ENCODE measurements at places on chromosomes 3 and 15.

DNA sequence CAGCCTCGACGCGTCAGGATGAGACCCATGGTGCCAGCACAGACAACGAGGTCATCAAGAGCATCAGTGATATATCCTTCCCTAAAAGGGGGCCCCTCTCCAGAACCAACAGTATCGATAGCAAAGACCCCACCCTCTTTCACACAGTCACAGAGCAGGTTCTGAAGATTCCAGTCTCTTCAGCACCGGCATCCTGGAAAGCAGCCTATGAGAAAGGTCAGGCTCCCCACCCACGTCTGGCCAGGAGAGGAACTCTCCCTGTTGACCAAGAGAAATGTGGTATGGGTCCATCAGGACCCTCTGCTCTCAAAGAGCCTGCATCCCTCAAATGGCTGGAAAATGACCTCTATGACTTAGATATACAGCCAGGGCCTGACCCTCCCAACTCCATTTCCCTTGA is 11.6 kb downstream of the ANKRD34C start:
- no peak for DNase-seq

GRCh38 chr3:182258538-182259177 is 534.6 kb upstream of the ATP11B start:
- no peak for DNase-seq

DNA sequence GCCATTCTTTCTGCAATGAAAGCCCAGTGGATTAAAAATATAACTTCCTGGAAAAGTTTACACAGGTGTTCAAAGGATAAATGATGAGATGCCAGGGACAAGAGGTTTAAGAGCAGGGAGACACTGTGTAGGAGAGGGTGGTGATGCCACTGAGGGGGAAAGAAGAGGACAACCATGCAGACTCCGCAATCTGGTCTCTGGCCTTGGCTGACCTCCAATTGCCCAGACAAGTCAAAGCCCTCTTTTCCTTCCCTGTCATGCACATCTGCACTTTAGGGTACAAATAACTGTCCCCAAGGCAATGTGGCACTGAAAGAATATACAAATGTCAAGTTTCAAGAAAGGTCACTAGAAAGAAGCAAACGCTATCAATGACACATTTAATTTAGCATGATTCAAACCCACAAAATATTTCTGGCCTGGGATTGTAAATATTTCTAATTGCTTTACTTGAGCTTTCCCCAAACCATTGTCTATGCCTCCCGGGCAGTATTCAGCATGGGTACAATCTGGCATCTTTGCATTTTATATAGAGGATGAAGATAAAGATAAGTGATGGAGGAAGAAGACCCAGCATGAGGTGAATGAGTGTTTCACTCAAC is 319.4 kb downstream of the PLCL2 start:
- no peak for DNase-seq

DNA sequence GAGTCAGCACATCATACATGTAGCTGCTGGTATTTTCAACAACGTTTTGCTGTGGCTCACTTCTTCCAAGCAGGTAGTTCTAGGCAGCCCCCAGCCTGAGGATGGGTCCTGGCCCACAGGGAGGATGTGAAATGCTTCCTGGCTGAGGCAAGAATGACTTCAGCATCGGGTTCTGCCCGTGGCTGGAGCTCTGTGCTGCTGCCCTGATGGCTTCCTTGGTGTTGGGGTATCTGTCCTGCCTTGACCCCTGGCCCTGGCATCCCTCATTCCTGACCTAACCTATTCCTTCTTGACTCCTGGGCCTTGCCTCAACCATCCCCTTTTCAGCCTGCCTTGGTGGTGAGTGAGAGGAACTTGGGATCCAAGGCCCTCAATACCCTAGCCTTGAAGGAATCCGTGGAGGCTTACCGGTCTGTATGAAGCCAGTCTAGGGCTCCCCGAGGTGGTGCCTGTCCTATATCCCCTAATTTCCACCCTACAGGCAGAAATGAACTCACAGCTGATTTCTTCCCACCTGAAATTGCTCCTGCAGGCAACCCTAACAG is 300.6 kb downstream of the TLE3 start:
- no peak for DNase-seq

DNA sequence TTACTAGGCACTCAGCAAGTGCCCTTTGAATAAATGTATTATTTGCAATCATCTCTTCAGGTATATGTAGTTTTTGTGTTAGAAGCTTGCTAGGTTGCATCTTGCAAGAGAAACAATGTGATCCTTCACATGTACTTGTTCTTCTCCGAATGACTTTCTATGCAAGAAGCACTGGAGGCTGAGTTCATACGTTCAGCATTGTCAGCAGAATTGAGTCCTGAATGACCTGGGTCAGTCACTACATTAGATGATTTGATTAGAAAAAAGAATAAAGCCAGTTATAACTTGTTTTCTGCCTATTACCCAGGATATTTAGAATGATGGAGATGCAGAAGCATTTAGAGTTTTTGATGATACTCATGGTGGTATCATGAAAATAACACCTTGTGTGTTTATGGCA is 479.1 kb upstream of the TPRG1 start:
- DNase-seq: no peak

- DNase-seq: no peak
These were observed 40.4 kb downstream of the KIF15 start for GRCh38 chr3:44802011-44802410.

DNA sequence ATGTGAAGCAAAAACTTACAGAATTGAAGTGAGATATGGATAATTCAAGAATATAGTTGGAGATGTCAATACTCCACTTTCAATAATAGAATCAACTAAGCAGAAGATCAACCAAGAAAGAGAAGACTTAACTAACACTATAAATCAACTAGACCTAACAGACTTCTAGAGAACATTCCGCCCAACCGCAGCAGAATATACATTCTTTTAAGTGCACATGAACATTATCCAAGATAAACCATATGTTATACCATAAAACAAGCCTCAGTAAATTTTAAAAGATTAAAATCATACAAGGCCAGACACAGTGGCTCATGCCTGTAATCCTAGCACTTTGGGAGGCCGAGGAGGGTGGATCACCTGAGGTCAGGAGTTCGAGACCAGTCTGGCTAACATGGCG is 5.5 kb upstream of the TEX55 start:
- no peak for DNase-seq

DNA sequence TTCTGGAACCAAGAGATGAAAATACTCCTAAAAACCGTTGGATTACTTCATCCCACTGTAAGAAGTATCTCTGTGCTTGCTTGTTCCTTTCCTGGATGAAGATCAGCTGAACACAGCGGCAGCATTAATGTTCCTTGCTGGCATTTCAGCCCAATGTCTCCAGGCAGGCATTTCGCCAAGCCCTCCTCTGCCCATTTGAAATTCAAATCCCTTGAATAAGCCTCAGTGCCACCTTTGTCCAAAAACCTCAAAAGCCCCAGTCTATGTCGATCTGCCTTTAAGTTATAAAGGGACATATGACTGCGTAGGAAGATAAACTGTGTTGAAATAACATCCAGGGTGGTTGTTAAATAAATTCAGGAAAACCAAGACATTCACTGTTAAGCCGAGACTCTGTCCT is 156.8 kb upstream of the PDZRN3 start:
- no peak for DNase-seq

GRCh38 chr15:32819448-32819847 is 101.6 kb downstream of the GREM1 start:
- DNase-seq: no peak

DNA sequence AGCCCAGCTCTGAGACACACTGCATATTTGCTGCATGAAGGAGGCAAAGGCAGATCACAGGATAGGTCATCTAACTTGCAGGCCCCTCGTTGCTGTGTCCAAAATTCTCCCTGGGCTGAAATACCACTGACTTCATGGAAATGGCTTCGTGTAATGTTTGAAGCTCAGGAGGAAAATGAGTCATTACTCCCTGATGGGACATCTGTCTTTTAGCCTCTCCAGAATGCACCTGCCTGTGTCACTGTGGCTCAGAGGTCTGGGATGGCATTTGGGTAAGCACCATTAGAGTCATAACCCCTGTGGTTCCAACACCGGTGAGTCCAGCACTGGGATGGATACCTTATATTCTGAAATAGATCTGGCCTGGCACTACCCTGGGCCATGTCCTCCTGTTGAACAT is 51.5 kb downstream of the IL12A start:
- DNase-seq: no peak

DNA sequence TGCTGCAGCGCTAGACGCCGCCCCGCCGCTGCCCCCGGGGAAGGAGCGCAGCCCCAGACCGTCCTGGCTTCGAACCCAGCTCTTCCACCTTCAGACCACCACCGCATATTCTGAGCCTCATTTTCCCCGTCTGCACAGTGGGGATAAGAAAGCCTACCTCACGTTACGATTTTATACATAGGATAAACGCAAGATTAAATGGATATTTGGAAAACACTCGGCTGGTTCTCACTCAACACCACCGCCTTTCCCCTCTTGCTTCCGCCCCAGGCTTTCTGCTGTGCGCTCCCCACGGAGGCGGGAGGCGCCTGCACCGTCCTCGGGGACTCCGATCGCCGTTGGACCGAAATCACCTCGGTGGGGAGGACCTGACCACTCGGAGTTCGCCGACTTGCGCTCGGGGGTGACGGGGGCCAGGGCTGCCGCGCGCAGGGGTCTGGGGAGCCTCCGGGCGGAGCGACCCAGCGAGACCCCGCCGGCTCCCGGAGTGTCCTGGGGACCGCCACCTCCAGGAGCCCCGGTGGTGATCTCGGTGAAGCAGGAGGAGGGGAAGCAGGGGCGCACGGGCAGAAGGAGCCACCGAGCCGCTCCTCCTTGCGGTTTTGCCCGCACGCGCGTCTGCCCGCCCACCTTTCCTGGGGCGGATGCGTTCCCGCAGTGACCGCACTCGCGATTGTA is 4.0 kb downstream of the FBXL22 start:
- no peak for DNase-seq

DNA sequence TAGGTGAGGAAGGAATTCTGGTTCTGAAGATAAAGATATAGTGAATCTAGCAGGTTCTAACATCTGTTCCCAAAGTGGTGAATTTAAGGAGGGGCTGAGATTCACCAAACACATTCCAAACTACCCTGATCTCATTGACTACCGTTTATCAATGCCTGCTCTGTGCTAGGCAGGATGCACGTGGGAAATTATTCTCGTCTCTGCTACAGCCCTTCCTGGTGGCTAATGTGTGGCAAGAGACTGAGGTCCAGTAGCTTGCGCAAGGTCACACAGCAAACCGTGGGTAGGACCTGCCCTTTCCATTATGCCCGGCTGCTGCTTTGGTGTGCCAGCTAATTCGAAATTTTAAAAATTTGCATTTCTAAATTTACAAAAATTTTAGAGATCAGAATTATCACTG is 209.5 kb upstream of the TRIM42 start:
- DNase-seq: no peak

- no peak for DNase-seq
These were observed 42.9 kb upstream of the ZNF710 start for GRCh38 chr15:89958107-89958805.

GRCh38 chr15:76274226-76274625 is 37.0 kb downstream of the ETFA start:
- DNase-seq: no peak

DNA sequence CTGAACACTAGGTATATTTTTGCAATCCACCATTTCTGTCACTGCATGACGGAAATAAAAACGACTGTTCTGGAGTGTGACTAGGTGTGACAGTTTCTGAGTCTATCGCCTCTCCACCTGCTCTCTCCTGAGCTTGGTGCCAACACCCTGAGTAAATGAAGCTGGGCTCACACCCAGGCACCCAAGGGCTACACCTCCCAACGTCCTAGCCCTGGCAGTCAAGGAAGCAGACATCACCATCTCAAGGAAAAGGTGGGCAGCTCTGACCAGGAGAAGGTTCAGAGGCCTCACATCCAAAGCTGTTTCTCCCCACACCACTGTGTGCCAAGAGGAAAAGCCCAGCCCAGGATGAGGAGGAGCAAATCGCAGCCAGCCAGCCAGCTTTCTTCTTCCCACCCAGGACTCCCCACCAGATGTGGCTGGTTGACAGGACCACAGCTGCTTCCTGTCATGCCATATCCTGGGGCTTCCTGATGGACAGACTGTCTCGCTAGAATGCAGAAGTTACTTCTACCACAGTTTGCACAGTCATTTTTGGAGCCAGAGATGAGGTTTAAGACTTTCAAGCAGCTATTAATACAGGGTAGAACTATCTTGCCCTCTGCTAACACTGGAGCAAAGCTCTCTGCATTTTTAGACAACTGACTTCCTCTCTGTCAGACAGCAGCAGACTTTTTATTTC is 3.3 kb downstream of the SCAMP2 start:
- DNase-seq: peak; percentile 52

- no peak for DNase-seq
These were observed 47.1 kb downstream of the FLNB start for GRCh38 chr3:58055314-58055713.

DNA sequence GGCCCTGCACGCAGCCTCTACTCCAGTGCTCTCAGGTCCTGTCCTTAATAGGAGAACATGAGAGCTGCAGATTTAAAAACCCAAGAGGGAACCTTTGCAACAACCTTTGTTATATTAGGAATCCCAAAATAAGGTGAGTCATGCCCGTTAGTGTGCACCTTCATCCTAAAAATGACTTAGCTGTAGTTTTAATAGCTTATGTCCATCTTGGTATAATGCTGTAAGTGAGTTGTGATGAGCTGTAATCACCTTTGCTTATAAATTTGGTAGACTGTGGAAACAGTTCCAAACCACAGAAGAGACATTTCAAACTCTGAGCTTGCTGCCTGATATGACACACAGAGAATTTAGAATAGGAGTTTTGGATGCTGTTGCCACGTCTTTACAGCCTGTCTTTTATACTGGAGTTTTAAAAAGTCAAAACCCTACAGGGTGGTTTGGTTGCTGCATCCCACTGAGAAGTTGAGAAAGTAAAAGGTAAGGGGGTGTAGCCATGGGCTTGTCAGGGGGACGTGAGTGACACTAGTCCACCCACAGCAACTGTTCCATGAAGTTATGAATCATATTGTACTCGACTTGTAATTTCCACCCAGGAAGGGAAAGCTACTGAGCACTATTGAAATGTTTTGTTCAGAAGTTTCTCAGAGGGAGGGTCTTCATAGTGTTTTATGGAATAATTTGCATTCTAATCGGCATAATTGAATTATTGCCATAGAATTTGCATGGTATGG is 27.4 kb upstream of the CD47 start:
- no peak for DNase-seq

DNA sequence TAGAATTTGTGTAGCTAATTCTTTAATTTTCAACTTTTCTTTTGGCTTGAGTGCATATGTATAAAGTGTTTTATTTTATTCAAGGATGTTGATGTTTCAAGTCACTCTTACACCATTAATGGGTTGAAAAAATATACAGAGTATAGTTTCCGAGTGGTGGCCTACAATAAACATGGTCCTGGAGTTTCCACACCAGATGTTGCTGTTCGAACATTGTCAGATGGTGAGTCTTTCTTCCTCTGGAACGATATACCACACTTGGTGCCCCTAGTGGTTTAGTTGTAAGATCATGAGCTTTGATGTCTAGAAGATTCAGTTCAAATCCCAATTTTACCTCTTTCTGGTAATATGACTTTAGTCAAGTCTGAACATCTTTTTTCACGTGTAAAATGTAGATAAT is 119.3 kb downstream of the HCN4 start:
- DNase-seq: no peak

DNA sequence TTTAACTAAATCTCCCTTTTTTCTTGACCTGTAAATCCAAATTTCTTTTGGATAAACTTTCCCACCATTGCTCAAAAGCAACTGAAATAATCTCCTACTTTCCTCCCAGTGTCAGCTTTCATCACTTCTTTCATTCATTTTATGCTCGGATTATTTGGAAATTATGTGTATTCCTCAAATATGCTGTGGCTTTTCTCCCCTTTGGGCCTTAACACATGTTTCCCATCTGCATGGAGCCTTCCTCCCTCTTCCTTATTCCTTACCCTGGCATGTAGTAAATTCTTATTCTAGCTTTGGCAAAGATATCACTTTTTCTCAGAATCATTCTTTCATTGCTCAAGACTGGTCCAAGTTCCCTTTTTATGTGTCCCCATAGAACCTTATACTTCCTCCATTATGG is 41.8 kb upstream of the TUSC7 start:
- no peak for DNase-seq

Measured in CD4-positive, alpha-beta T cell treated with Interleukin-15 for 1 hour (primary cell).